ENCODE measurements at places on chromosomes 2 and 18. TPM values are rescaled to one million over a fixed set of nuclear protein-coding genes. Genes with fewer than 3 reads are reported as not detected.

The ERFE gene
- total RNA-seq: 3.4 TPM

The TNFRSF11A gene
- 0.08 TPM for total RNA-seq

The SLC5A7 gene
- not detected for total RNA-seq

The IL1F10 gene
- not detected for total RNA-seq

The MATN3 gene
- 1.1 TPM for total RNA-seq

The OXER1 gene
- not detected for total RNA-seq

The ANKRD36B gene
- 49.8 TPM for total RNA-seq

The SFTPB gene
- 0.09 TPM for total RNA-seq

The SATB2 gene
- 2.3 TPM for total RNA-seq

The REG1B gene
- total RNA-seq: not detected

The PLCL1 gene
- 12.4 TPM for total RNA-seq

The AGPS gene
- 33.1 TPM for total RNA-seq

The ERBB4 gene
- total RNA-seq: 0.16 TPM

The CYBRD1 gene
- 412 TPM for total RNA-seq

The NETO1 gene
- not detected for total RNA-seq

The MEIS1 gene
- 78.2 TPM for total RNA-seq

The OSBPL1A gene
- total RNA-seq: 80.4 TPM

The EFHD1 gene
- 0.45 TPM for total RNA-seq

The VPS54 gene
- 8.4 TPM for total RNA-seq

The ZNG1B gene
- total RNA-seq: 41.0 TPM

The IL1RL1 gene
- total RNA-seq: 4.9 TPM

The RAB17 gene
- total RNA-seq: 0.54 TPM

The SLC35F6 gene
- total RNA-seq: 80.8 TPM

The GORASP2 gene
- total RNA-seq: 67.7 TPM

All from fibroblast of the aortic adventitia (primary cell).